ENCODE measurements at places on chromosomes 2 and 18.

DNA sequence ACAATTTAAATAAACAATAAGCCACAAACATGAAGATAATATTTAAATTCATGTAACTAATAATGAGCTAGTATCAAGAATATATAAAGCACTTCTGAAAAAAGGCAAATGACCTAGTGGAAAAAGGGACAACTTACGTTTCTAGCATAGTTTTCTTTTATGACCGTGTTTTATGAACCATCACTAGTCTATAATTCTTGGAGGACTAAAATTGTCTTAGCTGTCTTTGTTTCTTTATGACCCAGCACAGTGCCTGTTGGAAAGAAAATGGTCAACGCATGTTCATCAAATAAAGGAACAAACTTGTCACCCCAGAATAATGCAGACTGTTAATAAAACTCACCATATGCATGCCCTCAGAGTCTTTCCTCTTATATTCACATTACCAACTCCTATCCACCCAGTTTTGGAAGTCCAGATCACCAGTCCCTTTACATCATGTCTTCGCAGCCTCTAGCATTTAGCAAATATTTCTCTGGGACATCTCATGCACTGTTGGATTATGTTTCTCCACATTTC, 57.4 kb upstream of the GRB14 start:
- DNase-seq = no peak

DNA sequence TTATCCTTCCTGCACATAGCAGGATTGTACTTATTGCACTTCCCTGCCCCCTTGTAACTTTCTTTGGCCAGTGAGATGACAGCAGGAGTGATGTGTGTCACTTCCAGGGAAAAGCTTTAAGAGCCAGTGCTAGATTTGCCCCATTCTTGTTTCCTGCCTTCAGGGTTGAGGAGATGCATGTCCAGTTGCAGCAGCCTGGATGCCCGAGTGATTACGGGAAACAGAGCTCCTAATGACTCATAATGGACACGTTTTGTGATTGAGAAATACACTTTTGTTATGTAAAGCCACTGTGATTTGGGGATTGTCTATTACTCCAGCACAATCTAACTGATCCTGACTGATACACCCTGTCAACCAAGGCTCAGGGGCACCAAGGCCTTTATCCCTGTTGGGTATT, 5.0 kb upstream of the TET3 start:
- DNase-seq = no peak

DNA sequence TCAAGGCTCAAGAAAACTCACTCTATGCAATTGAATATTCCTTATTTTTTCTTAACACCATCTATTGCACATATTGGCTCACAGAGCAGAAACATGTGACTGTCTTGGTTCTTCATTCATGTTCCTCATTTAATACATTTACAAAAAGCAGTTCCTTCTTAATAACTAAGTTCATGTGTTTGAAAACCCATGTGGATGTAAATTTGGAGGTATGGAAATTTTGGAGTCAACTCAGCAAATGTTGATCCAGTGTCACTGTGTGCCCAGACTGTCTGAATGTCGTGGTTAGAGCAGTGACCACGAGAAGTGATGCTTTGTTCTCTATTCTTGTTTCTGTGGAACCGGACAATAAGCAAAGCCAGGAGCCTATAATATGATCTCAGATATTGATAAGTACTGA, 299.1 kb downstream of the SETBP1 start:
- no peak for DNase-seq

GRCh38 chr2:41907771-41908207, 140.0 kb upstream of the PKDCC start:
- no peak for DNase-seq

GRCh38 chr2:26567534-26567933, 73.6 kb downstream of the CIB4 start:
- no peak for DNase-seq

DNA sequence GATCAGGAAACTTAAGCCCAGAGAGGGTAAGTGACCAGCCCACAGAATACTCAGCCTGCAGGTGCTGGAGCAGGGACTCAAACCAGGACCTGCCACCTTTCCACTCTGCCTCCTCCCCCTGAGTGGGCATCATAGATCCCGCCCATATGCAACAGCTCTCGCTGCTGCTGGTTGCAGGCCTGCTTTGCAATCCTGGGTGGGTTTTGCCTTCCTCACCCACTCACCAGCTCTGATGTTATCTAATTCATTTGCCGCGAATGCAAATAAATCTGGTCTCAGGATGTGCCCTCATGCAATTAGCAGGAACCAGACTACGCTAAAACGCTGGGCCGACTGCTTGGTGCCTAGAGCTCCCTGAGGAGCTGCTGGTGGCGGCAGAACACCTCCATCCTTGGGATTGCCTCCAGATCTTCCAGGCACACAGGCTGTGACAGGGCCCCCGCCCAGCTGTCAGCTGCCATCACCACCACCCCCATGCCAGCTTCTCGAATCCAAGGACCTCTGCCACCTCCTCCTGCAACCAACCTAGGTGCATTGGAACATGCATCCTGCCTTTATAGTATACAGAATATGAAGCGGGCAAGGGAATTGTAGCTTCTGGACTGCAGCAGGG, 28.8 kb downstream of the CNGA3 start:
- no peak for DNase-seq

DNA sequence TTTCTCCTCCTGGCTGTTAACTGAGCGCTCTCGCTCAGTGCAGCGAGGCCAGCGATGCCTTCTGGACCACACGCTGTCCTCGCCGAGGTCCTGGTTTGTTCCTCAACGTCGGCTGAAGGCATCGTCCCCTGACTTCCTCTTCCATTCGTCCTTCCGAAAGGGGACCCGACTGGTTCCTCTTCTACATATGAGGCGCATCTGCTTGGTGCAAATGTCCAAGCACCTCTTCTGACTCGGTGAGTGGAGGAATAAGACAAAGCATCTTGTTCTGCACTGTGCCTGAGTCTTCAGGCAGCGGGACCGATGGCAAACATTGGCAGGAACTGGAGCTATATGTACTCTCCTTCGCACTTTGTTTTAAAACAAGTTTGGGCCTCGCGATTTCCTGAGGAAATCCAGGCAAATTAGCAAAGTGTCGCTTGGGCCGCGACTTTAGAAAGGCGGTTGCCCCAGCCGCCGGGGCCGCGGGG, 621 bp upstream of the KCNS3 start:
- DNase-seq = no peak

DNA sequence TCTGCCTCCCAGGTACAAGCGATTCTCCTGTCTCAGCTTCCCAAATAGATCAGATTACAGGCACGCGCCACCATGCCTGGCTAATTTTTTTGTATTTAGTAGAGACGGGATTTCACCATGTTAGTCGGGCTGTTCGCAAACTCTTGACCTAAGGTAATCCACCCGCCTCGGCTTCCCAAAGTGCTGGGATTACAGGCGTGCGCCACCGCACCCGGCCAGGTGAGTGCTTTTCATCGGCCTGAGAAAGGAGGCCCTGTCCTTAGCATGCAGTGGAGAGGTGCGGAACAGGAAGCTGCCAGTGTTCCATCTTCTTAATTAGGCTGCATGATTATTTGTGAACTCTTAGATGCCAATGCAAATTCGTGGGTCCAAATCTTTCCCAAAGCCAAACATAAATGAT, 125.7 kb upstream of the THSD7B start:
- no peak for DNase-seq

GRCh38 chr18:3457261-3457724, 7.3 kb downstream of the TGIF1 start:
- DNase-seq = no peak
